Activated CD8-positive, alpha-beta memory T cell treated with anti-CD3 and anti-CD28 coated beads for 4 hours (primary cell): ENCODE measurements at places on chromosomes 11 and 22.

DNA sequence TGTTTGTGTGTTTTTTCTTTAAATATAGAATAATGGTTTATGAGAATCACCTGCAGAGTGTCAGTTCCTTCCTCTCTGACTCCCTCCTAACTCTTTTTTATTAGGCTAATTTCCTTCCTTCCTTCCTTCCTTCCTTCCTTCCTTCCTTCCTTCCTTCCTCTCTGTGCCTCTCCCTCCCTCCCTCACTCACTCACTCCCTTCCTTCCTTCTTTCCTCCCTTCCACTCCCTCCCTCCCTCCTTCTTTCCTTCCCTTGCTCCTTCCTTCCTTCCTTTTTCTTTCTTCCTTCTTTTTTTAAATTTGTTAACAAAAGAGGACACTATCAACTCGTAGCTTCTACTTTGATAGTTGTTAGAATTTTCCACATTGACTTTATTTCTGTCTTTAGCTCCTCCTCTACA, 152.3 kb upstream of the SEZ6L start:
- no peak for DNase-seq

- DNase-seq = no peak
Observed at GRCh38 chr11:19785265-19785664, 72.6 kb downstream of the NAV2 start.

- no peak for DNase-seq
Observed at GRCh38 chr11:131246663-131247062, 123.8 kb upstream of the NTM start.

DNA sequence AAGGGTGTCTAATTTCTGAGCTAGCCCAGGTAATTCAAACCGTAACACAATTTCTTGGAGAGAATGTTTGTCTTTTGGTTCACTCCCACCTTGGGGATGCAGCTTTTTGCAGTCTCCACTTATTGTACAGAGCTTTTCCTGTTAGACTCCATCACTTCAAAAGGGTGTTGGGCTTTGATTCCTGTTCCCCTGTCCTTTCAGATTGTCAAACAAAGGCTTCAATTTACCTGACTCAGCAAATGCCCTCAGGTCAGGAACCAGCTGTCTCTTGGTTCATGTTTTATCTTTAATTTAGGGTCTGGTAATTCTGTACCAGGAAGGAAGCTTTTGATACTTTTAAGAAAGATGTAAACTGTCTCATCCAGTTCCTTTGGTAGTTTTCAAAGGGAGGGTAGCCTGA, 880.6 kb downstream of the NTM start:
- no peak for DNase-seq

- DNase-seq = no peak
Observed at GRCh38 chr11:33234397-33235190, 22.6 kb upstream of the HIPK3 start.

GRCh38 chr11:11177156-11177808, 175.8 kb downstream of the CSNK2A3 start:
- no peak for DNase-seq

DNA sequence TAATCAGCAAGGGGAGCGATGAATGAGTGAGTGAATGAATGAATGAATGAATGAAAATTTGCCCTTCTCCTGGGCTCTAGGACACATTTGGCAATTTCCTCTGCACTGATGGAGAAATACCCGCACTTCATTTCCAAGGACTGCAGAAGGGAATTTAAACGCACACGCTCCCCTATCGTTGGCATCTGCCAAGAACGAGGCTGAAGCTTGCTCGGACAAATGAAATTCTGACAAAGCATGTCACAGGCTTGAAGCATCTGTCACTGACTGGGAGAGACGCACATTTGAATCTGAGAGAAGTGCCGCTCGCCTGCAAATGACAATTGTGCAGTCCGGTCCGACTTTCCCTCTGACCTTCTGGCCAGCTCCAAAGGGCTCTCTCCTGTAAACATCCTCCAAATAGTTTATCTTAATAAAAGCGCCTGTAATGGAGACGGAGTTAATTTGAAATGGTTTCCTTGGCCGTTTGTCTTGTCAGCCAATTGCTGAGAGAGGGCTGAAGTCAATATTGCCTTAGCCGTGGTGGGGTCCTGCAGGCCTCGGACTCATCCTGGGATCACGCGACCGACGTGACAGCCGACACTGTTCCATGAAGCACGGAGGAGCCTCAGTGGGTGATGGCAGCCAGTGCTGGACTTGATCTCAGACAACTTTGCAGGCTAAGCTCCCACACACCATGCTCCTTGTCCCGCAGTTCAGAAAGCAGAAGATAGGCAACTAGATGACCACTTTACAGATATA, 260.7 kb downstream of the MN1 start:
- DNase-seq = no peak

GRCh38 chr11:10514709-10515108, 26.3 kb downstream of the RNF141 start:
- no peak for DNase-seq

DNA sequence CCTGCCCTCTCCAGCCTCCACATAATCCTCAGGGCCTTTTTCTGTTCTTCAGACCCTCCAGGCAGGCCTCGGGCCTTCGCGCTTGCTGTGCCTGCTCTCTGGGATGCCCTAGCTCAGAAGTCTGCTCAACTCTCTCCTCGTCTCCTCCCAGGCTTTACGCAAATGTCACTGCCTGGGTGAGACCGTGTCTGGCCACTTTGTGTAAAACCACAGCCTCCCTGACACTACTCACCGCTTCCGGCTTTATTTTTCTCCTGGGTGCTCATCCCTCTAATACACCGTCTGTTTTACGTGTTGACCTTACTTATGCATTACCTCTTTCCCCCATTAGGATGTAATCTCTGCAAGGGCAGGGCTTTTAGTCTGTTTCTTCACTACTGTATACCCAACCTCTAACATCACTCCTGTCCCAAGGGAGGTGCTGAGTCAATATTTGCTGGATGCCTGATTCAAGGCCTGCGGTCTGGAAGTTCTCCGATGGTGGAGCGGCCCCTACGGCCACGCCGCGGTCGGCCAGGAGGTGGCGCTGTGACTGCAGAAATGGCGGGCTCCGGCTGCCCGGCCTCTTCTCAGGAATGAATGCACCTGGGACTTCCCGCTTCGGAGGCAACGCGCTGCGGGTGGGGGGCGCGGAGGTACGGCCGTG, 58.2 kb upstream of the THY1 start:
- peak; percentile 12 for DNase-seq

GRCh38 chr22:38461414-38462081, 6.3 kb upstream of the KDELR3 start:
- DNase-seq = no peak

DNA sequence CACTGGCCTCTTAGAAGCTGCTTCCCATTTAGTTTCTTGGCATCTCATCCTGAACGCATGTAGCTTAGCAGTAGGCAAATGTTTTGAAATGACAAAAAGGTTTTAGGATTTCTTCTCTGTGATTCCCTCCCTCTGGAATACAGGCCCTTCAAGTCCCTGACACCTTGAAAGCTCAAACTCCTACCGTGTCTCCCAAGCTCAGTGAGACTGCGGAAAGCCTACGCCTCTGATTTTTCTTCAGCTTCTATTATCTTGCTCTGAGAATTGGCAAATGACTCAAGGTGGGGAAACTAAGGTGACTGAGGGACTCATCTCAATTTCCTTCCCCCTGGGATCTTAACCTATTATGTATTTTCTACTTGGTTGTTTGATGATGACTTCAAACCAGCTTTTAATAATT, 130.3 kb downstream of the ENTHD1 start:
- no peak for DNase-seq

DNA sequence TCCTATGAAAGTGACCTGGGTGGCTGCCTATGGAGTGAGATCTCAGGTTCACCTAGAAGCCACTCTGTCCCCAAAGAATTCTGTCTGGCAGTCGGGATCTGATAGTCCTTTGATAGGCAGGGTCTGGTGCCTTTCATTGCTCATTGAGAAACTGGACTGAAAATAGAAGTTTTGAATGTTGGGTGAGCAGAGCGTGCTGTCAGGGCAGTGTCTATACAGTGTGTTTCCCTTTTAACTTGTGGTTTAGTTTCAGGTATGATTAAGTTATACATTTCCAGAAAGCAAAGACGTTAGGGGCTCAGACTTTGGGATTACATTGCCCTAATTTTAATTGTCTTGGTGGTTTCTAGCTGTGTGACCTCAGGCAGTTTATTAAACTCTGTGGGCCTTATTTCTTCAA, 111.3 kb upstream of the PAX6 start:
- no peak for DNase-seq

- DNase-seq = no peak
Observed at GRCh38 chr22:29830585-29830984, 7.5 kb downstream of the ASCC2 start.

GRCh38 chr11:104925850-104926249, 27.6 kb upstream of the CASP12 start:
- DNase-seq = no peak

- DNase-seq = no peak
Observed at GRCh38 chr22:35480627-35481550, 59.7 kb upstream of the RASD2 start.

- DNase-seq = no peak
Observed at GRCh38 chr11:72081821-72082453, 1.3 kb downstream of the LRRC51 start.

- DNase-seq = peak; percentile 81
Observed at GRCh38 chr22:30649430-30650007, 13.9 kb downstream of the SLC35E4 start.

- no peak for DNase-seq
Observed at GRCh38 chr22:48366591-48366990, 1461.1 kb downstream of the BRD1 start.

DNA sequence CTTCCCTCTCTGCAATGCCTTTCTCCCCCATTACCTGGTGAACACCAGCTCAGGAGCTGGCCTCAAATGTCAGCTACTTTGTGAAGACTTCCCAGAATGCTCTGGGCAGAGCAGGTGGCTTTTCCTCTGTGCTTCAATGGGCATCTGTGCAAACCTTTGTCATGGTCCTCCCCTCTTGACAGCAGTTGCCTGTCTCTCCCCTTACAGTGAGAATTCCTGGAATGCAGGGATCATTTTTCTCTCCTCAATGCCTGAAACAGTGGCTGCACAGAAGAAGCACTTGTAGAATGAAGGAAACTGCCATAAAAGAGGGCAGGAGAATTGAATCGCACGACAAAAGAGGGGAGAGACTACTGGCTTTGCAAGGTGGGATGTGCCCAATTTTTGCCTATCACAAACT, 92.8 kb upstream of the NARS2 start:
- DNase-seq = no peak

GRCh38 chr22:38298312-38299005, 18.8 kb downstream of the CSNK1E start:
- DNase-seq = no peak

DNA sequence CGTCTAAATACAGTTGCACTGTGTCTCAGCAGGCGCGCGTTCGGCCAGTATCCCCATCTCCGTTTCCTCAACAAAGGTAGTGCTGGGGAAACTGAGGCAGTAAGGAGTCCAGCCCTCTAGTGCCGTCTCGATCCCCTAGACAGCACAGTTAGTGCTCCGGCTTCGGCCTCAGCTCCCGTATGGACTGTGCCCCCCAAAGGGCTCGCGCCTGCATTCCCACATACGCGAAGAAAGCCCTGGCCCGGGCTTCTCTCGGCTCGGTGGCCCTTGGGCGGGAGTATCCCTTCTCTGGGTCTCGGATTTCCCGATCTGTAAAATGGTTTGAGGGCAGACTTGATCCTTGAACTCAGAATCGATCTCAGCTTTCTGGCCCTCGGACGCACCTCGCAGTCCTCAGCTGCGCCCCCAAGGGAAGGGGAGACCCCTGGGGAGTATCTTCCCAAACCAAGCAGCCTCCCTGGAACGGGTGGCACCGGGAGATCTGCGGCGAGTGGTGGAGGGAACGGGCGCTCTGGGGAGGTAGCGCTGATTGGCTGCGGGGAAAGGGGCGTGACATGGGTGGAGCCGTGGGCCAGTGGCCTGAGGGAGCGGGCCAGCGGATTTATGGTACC, 759 bp upstream of the PEX16 start:
- DNase-seq = peak; percentile 32

DNA sequence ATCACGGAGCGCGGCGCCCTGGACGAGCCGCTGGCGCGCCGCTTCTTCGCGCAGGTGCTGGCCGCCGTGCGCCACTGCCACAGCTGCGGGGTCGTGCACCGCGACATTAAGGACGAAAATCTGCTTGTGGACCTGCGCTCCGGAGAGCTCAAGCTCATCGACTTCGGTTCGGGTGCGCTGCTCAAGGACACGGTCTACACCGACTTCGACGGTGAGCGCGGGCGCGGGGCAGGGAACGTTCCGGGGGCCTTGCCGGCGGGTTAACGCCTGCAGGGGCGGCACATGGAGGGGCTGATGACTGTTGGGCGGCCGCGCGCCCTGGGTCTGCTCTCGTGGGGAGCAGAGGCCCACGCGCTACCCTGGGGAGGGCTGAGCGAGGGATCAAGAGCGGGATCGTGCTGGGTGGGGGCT, 1.0 kb downstream of the PIM3 start:
- no peak for DNase-seq

GRCh38 chr11:12291313-12291712, 86.1 kb upstream of the PARVA start:
- no peak for DNase-seq
